ENCODE measurements at places on chromosomes 3 and 15. TPM values are rescaled to one million over a fixed set of nuclear protein-coding genes. Genes with fewer than 3 reads are reported as not detected.

DNA sequence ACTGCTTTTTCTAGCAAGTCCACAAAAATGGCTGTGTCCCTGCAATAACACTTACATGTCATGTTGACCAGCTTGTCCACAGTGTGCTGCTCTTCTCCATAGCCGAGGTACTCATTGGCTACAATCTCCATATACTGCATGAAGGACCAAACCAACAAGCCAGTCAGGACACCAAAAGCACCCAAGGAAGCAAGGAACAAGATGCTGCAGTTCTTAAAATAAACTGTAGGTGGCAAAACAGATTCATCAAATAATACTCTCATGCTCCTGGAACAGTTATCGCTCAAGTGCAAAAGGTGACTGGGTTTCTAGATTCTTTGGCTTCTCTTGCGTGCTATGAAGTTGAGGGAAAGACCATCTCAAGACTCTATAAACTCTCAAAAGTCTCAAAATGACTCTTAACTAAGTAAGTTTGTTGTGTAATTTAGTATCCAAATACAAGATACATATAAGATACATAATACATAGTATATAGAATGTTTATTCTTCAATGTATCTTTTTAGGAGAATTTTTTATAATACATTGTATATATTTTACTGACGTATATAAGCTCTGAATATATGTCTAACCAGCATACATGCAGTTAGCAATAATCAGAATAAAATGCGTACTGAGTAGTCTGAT is 57.0 kb downstream of the NEK10 start:
- no peak for DNase-seq

- DNase-seq, result no peak
Observed at GRCh38 chr3:54547846-54548245, 380.0 kb downstream of the LRTM1 start.

- DNase-seq, result no peak
Observed at GRCh38 chr3:127287840-127288239, at the start of gene PRR20G. Gene PRR20G, minus strand, starts transcription at chr3:127288046. Its CDS starts 681 bp downstream, at chr3:127287365.

GRCh38 chr3:17905996-17906395 is 163.6 kb upstream of the TBC1D5 start:
- DNase-seq, result no peak

DNA sequence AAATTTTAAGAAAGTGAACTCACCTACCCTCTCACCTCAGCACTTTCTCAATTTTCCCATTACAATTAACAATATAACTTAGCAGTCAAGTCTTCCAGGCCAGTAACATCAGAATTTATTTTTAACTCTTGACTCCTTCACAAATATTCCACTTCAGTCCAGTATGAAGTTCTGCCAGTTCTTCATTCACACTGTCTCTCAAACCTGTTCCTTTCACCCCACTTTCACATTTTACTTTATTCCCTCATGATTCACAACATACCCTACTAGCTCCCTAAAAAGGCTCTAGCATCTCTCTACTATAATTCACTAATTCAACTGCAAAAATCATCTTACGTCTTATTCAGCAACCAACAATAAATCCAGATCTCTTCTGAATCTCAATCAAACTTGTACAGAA is 3.8 kb downstream of the GSK3B start:
- DNase-seq, result no peak

GRCh38 chr3:187049462-187050101 is 89.7 kb downstream of the RPL39L start:
- DNase-seq, result no peak

GRCh38 chr3:133884887-133885711 is 10.6 kb downstream of the RAB6B start:
- DNase-seq, result no peak

- no peak for DNase-seq
Observed at GRCh38 chr15:60413231-60413824, 15.5 kb upstream of the ANXA2 start.

DNA sequence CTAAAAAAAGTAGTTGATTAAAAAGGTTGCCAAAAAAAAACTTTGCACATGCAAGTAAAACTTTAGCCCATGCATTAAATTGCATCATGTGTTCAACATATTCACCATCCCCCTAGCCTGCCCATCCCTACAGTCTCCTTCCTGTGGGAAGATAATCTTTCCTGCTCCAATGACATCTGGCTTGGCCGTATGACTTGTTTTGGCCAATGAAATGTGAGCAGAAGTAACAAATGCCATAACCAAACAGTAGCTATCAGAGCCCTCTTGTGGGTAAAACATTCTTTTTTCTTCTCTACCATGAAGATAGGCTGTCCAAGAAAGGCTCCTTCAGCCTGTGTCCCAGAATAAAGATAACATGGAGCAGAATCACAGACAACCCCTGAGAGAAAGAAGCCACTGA is 15.3 kb downstream of the ERC2 start:
- DNase-seq, result no peak

GRCh38 chr3:182682263-182683241 is 110.8 kb upstream of the ATP11B start:
- DNase-seq, result no peak

GRCh38 chr3:123186695-123187094 is 15.0 kb upstream of the SEC22A start:
- no peak for DNase-seq

DNA sequence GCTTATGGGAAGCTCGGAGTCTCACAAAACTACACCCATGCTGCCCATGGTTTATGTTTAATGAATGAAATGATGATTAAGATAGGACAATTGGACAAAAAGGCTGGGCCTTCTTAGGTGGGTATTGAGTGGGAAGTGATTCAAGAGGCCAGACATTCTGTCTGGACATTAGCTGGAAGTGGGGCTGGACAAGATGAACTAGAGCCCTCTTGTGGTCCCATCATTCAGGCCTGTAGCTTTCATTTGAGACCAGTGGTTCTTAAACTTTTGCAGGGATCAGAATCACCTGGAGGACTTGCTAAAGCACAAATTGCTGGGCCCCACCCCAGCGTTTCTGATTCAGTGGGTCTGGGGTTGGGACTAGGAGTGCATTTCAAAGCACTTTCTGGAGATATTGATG is 290.4 kb upstream of the CTDSPL start:
- no peak for DNase-seq

DNA sequence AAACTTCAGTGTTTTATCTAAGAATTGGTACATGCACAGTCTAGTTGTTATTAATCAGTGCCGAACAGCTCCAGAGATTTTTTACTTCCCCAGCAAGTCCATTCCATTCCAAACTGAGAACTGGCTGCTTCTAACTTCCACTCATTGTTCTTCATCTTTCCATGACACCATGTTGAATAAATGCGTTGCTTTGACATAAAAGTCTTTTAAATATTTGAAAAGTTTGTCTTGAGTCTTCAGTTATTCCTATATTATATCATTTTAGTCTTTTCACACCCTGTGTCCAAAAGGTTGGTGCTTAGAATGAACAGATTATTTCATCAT is 65.4 kb downstream of the CMSS1 start:
- no peak for DNase-seq

DNA sequence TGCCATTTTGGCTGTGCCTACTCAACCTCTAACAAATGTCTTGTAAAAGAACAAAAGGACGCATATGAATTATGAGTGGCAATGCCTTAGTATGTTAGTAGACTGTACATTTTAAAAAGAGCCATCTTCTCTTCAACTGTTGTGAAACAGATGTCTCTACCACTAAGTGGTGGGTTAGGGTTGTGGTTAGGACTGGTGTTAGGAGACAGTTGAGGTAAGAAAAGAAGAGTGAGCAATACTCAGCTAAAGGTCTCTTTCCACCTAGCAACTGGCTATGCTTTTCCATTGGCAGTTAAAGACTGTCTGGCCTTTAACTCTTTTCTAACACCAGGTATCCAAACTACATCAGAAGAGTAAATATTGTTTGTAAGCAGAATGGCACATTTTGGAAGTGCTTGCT is 221.7 kb upstream of the TBC1D5 start:
- no peak for DNase-seq

DNA sequence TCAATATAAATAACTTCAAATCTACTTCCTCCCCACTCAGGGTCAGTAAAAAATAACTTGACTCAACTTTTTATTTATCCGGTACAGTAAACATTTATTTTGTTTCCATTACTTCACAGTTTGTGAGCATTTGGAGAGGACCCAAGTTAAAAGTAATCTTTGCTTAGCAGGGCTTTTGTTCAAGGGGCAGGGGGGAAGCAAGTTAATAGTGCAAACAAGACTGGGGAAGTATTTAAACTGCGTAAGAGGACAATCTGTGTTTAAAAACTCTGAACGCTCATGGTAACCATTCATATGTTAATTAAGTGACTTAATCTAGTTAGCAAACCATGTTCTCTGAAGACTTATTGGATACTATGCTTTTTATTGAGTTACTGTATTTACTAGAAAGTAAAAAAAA is 346.2 kb downstream of the SLC9A9 start:
- no peak for DNase-seq

- peak; percentile 46 for DNase-seq
Observed at GRCh38 chr15:93037820-93038705, 50.9 kb downstream of the RGMA start.

DNA sequence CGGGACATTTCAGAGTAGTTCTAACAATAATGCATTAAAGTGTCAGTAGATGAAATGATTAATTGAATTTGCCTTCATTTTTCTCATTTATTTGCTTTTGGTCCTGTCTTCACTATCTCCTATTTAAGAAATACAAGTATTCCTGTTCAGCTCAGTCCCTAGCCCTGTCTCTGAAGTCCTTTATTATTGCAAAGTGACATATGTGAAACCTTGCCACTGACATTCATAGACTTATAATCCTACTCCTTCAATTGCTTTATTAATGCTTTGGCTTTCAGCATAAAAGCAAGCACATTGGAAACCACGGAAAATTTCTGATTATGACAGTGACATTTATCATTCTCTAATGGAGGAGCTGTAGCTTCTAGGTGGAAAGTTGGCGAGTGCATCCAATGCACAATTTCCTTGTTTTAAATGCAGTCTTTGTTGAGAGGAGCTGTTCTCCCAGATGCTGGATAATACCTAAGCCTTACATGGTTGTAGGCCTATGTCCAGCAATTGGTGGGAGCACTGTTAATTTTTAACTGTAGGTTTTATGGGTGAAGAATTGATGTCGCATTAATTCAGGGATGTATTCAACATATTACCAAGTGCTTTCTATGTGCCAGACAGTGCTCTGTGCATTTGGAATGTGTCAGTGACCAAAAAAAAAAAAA is 337.8 kb downstream of the FEZF2 start:
- no peak for DNase-seq

DNA sequence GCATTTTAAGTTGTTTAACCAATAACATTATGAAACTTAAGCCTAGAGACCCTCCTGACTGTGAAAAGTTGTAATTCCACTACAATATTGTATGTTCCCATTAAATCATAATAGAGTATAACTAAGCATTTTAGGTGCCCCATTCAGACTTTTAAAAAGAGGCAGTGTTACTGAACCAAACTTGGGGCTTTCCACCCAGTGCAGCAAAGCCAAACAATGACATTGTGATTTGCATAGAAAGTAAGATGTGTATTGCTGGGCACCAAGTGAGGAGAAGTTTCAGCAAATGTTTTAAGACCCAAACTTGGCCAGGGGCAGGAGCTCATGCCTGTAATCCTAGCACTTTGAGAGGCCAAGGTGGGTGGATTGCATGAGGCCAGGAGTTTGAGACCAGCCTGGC is 706.2 kb downstream of the GRM7 start:
- DNase-seq, result no peak

Gene SQOR
- total RNA-seq, result 42.8 TPM

Gene LIPH
- total RNA-seq, result 16.4 TPM

Gene GOLGA8J
- total RNA-seq, result not detected

Gene FAM81A
- 0.79 TPM for total RNA-seq

Gene GABRG3
- total RNA-seq, result 3.9 TPM

Gene CCR1
- total RNA-seq, result 0.26 TPM

Gene TUSC7
- not detected for total RNA-seq

Gene CLDN16
- 1.7 TPM for total RNA-seq
